Caudate nucleus (tissue), 63 donors: ENCODE measurements at places on chromosomes 11 and 22.

GRCh38 chr11:29685361-29685760 is 331.5 kb downstream of the KCNA4 start:
- no peak for DNase-seq

- no peak for DNase-seq
Observed at GRCh38 chr22:32569956-32570355, 95.3 kb downstream of the FBXO7 start.

DNA sequence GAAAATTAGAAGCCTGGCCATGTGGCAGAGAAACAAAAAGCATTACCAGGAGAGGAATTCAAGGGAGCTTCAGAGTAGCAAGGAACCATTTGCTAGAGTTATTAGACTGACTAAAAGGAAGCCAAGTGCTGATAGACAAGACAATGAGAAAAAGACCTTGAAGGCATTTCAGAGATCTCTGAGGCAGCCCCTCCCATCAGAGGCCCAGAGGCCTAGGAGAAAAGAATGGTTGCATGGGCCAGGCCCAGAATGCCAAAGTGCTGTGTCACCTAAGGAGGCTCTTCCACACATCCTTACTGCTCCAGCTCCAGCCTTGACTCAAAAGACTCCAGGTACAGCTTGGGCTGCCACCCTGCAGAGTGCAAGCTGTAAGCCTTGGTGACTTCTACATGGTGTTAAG is 61.8 kb upstream of the POU2AF2 start:
- DNase-seq, result no peak

- no peak for DNase-seq
Observed at GRCh38 chr22:20131859-20132685, 468 bp downstream of the ZDHHC8 start.
